ENCODE measurements at places on chromosomes 7 and 10.

GRCh38 chr7:76349313-76349885 lies 9.4 kb downstream of the YWHAG start:
- no peak for DNase-seq

DNA sequence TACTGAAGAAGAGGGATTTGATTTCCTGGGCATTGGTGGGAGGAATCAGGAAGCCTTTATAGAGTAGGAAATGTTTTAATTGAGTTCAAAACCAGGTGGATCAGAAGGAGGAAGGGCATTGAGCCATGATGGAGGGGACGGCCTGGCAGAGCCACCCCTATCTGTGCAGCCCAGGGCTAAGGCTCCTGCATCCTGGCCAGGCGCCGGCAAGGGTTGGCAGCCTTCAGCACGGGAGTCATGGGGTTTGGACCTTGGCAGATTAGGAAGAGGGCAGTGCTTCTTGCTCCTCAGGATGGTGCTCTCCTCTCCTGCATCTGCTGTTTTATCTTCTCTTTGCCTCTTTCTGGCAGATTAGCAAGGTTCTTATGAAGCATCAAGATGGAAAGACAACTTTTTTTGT lies 12.5 kb downstream of the ZNF862 start:
- DNase-seq = no peak

GRCh38 chr10:22698941-22699440 lies 15.4 kb downstream of the PIP4K2A start:
- no peak for DNase-seq

- no peak for DNase-seq
Observed at GRCh38 chr7:141584935-141585334, 33.7 kb downstream of the AGK start.

GRCh38 chr7:2008936-2009540 lies 223.7 kb downstream of the MAD1L1 start:
- DNase-seq = no peak
